ENCODE measurements at places on chromosomes 3 and 15.

- DNase-seq, result no peak
These were observed 34.8 kb downstream of the B3GALNT1 start for GRCh38 chr3:161070252-161070930.

- DNase-seq, result no peak
These were observed 175.4 kb downstream of the MBNL1 start for GRCh38 chr3:152444029-152444641.

DNA sequence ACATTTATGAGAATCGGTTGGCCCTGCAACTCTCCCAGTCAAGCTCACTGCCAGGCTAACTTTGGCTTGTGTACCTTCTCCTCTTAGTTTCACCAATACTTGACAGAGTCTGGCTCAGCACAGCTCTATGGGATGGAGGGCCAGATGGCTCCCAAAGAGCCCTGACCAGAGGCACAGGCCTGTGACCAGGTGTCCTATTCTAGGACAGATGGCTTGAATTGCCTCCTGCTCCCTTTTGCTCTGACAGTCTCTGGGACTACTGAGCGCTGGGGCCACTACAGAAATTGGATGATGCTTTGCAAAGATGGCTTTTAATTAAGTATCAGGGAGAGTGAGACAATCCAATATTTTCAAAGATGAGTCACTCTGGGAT is 10.3 kb upstream of the ARID3B start:
- DNase-seq, result no peak

GRCh38 chr3:103210583-103210982 is 775.8 kb downstream of the ZPLD1 start:
- DNase-seq, result no peak

DNA sequence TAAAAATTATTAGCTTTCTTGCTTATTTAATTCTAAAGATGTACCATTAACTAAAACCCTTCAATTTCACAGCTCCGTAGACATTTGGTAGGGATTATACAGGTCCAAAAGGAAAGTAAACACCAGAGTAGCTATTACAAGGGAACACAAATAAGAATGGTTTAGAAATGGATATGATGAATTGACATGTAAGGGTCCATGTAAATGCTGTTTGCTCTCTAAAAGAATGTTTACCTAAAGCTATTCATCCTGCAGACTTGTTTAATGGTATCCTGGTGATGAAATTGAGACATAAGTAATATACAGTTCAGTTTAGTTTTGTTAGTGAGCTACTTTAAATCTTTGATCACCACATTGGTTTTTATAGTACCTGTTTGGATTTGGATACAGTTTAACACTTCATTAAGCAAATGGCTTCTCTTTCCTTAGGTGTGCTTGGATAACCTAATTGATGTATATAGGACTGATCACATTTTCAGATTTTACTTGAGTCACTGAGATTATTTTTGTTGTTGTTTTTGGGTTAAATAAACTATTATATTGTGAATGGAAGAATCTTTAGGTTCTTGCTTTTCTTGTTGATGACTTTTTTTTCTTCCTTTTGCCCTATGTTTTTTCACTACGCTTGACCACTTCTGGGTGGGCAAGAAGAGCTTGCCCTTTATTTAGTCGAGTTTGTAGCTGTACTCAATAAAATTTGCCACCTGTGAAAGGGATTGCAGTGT is 115.4 kb downstream of the TCF12 start:
- no peak for DNase-seq

- no peak for DNase-seq
These were observed 254.4 kb upstream of the TLE3 start for GRCh38 chr15:70351941-70352774.

DNA sequence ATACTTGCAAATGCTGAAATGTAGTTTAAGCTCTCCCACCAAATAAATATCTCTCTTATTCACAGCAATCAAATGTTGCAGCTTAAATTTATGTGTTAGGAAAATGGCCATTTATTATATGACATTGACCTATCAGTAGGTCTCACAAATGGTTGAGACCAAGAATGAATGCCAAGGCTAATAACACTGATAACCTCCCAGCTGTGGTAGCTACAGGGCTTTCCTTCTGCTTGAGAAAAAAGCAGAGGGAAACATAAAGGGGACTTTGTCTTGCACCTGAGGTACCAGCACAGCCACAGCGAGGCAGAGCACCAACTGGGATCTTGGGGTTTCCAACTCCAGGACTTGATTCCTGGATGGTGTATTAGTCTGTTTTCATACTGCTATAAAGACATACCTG is 73.1 kb upstream of the TTC14 start:
- DNase-seq, result no peak

DNA sequence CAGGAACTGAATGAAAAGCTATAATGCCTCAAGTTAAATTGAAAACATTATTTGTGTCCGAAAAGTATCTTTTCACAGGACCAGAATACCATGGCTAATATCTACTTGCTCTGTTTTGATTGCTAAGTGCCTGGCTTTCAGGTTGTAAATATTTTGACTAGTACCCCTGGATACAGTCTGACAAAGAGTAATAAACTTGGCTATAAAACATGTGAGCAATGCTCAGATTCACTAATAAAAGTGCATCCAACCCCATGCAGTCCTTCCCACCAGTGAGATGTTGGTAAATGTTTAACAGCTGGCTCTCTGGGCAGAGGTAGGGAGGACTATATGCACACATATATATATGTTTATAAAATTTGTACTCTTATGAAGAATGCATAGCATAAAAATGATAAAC is 281.8 kb upstream of the TGFBR2 start:
- DNase-seq, result no peak

DNA sequence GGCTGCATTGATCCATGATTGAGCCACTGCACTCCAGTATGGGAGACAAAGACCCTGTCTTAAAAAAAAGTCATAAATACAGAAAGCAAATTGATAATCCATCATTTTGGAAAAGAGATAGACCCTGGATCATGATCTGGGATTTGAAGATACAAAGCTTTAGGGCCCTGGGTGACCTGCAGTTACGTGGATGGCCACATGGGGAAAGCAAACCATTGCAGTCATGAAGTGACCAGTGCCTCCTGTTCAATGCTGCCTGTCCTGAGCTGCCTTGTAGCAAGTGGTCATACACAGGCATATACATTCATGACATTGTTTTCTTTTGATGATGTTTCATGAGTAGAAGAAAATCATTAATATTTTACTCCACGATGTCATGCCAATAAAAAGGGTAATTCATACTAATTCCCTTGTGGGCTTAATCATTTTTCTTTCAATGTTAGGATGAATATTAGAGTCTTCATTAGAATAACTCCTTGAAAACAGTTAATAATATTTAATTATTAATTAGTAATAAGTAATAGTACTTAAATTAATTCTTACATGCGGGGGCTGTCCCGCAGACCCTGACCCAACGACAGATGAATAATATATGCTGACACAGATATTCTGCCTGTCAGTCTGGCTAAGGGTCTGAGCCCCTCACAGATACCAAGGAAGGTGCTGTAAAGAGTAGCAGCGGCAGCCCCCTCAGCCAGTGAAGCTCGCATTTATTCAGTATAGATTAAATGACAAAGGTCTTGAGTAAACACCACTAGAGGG is 109.0 kb upstream of the UNC13C start:
- DNase-seq, result no peak

DNA sequence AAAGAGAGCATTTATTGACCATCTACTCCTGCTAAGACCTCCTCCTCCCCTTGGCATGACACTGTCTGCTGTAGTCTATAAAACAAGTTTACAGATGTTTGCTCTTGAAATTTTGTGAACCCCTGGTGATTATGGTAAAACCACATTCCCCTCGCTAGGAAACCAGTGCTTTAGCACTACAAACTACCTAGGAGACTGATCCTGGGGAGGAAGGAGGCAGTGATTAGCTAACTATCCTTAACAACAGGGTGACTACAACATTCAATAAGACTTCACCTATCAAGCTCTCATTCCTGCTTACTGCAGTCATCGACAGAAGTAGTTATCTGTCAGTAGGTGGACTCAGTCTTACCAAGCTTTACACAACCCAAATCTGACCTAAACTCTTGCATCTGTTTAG is 371.3 kb downstream of the TUSC7 start:
- no peak for DNase-seq

DNA sequence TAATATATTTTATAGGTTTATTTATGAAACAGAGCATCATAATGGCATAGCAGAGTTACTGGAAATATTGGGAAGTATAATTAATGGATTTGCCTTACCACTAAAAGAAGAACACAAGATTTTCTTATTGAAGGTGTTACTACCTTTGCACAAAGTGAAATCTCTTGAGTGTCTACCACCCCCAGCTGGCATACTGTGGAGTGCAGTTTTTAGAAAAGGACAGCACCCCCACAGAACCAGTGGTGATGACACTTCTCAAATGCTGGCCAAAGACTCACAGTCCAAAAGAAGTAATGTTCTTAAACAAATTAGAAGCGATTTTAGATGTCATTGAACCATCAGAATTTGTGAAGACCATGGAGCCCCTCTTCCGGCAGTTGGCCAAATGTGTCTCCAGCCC is 58.1 kb downstream of the DNAH1 start:
- no peak for DNase-seq

- no peak for DNase-seq
These were observed 24.0 kb upstream of the APEH start for GRCh38 chr3:49650177-49650576.

- DNase-seq, result peak; percentile 13
These were observed 498 bp downstream of the PDE12 start for GRCh38 chr3:57556459-57557084.

GRCh38 chr15:95684693-95685115 is 645.8 kb upstream of the NR2F2 start:
- no peak for DNase-seq

GRCh38 chr3:72033666-72034428 is 248.9 kb upstream of the PROK2 start:
- no peak for DNase-seq

DNA sequence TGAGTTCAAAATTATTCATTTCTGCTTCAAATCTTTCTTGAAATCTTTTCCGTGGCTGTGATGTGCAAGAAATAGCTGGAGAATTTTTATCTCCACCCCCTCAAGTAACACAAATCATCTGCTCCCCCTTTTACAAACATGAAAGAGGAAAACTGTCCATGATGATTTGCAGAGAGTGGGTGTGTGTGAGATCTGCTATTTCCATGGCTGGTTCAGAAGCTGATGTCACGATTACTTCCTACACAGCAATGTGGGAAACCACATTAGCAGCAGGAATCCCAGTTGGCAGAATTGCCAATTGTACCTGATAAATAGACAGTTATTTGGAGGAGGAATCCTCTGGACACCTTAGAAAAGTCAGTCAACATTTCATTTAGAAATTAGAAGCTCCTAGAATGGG is 75.2 kb upstream of the GRM7 start:
- no peak for DNase-seq

DNA sequence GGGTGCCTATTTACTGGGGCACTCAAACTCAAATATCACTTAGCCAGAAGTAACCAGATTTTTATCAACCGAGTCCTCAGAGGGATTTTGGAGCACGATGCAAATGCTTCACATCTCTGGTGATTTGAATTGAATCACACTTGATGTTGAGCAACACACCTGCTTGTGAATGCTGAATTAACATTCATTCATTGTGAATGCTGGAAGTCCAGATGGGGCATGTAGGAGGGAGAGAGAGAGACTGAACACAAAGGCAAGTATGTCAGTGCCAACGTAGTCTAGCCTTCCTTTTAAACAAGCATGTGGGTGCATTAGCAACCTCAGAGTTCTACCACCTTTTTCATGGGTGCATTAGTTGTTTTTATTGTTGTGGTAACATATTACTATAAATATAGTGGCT is 156.2 kb downstream of the ADAMTSL3 start:
- no peak for DNase-seq

DNA sequence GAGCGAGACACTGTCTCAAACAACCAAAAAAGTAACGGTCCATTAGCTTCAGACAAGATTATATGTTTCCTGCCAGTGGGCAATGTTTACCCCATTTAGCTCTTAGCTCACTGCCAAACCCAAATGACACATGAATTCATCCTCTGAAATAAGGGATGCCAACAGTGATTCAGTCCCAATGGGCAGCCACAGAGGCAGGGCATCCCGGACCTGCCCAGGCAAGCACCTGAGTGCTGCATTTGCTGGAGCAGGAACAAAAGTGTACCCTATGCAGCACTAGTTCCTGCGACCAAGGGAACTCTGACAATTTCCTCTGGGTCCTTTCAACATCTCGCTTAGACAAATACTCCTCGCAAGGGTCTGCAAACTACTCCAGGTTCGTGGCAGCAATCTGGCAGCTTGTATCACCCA is 8.0 kb downstream of the IP6K2 start:
- no peak for DNase-seq

GRCh38 chr3:13839726-13840340 is 40.0 kb downstream of the WNT7A start:
- no peak for DNase-seq

GRCh38 chr15:85615930-85616329 is 178.8 kb downstream of the KLHL25 start:
- no peak for DNase-seq

DNA sequence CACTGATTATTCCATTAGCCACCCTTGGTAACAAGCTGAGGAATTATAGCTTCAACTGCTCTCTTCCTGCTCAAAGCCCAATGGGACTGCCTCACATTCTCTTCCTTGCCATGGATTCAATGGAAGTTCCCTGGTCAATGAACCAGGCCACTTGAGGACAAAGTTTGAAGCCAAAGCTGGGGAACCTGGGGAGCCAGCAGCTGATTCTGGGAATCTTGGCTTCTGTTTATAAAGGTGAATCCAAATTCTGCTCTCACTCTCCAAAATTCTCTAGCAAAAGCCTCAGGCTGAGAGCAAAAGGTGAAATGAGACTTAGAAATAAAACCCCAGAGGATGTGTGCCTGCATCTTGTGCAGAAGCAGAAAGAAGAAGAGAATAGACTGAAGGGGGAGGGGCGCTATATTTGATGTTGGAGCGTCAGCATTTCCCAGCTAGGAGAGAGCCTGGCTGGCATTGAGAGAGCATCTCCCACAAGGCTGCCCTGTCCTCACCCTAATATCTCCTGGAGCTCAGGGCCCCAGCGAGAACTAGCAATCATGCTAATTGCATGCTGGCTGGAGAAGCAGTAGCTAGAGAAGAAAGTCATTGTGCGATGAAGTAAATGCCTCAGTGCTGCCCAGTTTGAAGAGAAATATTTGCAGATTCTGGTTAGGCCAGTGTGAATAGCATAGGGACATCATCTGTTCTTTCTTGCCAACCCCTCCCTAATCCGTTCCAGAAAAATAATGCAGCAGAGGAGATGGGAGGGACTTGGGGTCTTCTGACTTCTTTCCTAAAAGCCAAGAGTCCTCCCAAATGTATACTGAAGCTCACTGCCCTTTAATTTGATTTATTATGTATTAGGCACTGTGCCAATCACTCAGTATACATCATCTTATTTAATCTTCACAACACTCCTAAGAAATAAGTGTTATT is 34.9 kb upstream of the GAP43 start:
- DNase-seq, result no peak

GRCh38 chr3:13217736-13218540 is 144.7 kb upstream of the IQSEC1 start:
- no peak for DNase-seq

DNA sequence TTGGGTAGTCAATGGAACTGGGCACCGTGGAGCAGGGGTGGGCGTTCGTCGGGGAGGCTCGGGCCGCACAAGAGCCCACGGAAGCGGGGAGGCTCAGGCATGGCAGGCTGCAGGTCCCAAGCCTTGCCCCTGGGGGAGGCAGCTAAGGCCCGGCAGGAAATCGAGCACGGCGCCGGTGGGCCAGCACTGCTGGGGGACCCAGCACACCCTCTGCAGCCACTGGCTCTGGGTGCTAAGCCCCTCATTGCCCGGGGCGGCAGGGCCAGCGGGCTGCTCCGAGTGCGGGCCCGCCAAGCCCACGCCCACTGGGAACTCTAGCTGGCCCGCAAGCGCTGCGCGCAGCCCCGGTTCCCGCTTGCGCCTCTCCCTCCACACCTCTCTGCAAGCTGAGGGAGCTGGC is 21.5 kb upstream of the C2CD4B start:
- no peak for DNase-seq

Data from activated T-helper 9 cell treated with anti-CD3 and anti-CD28 coated beads, Interleukin-2, amount 50 U/mL, for 16 hours (primary cell).